ENCODE measurements at places on chromosomes 4 and X. TPM values are rescaled to one million over a fixed set of nuclear protein-coding genes. Genes with fewer than 3 reads are reported as not detected.

- peak overlapping the region; percentile 84 for H3K27ac ChIP-seq
- peaks cover 11% of the 10 kb centered on the region for H3K4me1 ChIP-seq
- peak; percentile 19 for DNase-seq
- H3K4me3 ChIP-seq: peak overlapping the region; percentile 38
- no peaks in the 10 kb centered on the region for H3K27me3 ChIP-seq
- no peaks in the 10 kb centered on the region for H3K36me3 ChIP-seq
Observed at GRCh38 chrX:112630187-112630586, 49.6 kb downstream of the LHFPL1 start.

- H3K36me3 ChIP-seq: peaks cover 6% of the 10 kb centered on the region
- DNase-seq: no peak
- no peak overlapping the region for H3K27ac ChIP-seq
- no peaks in the 10 kb centered on the region for H3K27me3 ChIP-seq
Observed at GRCh38 chr4:118823471-118823870, 12.5 kb downstream of the SEC24D start.

DNA sequence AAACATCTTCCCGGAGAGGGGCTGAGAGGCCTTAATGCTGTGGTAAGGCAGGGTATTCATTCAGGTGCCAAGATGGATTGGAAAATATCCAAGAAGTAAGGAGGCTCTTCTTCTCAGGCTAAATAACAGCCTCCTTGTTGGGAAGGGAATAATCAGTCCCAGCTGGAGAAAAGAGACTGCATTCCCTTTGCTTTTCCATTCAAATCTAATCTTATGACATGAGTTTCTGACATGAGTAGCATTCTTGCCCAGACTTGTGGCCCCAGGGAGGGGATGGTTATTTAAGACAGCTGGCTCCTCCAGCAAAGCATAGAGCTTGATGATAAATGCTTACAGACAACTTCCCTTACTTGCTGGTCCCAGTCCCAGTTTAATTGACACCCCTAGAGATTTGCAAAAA is 98.3 kb downstream of the DCLK2 start:
- H3K36me3 ChIP-seq: no peaks in the 10 kb centered on the region
- no peaks in the 10 kb centered on the region for H3K27me3 ChIP-seq

GRCh38 chr4:78748381-78748780 is 27.8 kb upstream of the BMP2K start:
- H3K27me3 ChIP-seq: no peaks in the 10 kb centered on the region
- H3K4me1 ChIP-seq: no peaks in the 10 kb centered on the region
- no peak for DNase-seq
- no peak overlapping the region for H3K27ac ChIP-seq

DNA sequence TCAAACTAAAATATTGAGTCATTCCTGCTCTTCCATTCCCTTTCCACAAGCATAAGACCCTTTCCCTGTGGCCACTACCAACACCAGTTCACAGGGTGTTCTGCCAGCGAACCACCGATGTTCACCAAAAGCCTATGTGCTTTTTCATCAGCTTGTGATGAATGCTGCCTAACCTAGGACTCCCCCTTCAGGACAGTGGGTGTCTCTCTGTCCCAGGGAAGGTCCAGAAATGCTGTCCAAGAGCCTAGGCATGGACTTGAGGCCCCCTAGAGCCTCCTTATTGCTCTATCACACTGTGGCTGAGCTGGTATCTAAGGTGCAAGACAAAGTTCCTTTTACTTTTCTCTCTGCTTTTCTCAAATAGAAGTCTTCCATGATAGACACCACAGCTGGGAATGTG is 1015.6 kb downstream of the PCDH19 start:
- H3K4me1 ChIP-seq: no peaks in the 10 kb centered on the region
- H3K27me3 ChIP-seq: no peaks in the 10 kb centered on the region
- DNase-seq: no peak
- no peak overlapping the region for H3K4me3 ChIP-seq

- H3K36me3 ChIP-seq: no peaks in the 10 kb centered on the region
- no peaks in the 10 kb centered on the region for H3K27me3 ChIP-seq
- no peak overlapping the region for H3K27ac ChIP-seq
- no peak for DNase-seq
Observed at GRCh38 chr4:163566257-163566796, 71.8 kb downstream of the TMA16 start.

DNA sequence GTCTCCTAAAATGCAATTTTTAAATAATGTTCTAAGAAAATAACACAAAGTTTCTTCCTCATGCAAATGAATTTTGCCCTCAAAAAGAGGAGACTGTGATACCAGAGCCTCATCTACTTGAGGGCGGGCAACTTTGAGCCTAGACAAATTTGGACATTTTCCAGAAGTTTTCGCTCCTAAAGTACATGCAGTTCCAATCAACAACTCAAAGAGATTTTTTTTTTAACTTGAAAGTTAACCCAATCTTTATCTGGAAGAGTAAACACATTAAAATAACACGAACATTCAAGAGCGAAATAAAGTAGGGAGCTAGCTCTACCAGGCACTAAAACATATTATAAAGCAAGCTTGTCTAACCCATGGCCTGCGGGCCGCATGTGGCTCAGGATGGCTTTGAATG is 29.4 kb upstream of the FBXW7 start:
- DNase-seq: no peak
- peaks cover 3% of the 10 kb centered on the region for H3K27me3 ChIP-seq
- H3K27ac ChIP-seq: no peak overlapping the region
- H3K4me3 ChIP-seq: no peak overlapping the region

DNA sequence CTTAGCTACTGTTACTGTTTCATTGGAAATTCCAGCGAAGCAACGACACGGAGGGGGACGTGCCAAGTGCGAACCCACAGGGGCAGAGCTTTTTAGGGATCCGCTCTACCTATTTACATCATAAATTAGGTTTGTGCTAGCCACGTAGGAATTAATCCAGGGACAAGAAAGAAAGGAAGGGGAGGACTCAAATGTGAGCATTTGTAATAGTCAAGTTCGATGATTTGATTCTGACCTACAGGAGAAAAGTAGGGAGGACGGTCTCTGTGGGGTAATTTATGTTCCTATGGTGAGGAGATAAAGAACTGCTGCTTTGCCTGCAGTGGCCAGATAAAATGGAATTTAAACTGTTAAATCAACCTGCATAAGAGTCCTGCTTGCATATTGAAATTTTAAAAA is 1.7 kb downstream of the INTS6L start:
- peak overlapping the region; percentile 71 for H3K27ac ChIP-seq
- peaks cover 5% of the 10 kb centered on the region for H3K4me1 ChIP-seq
- peaks cover 2% of the 10 kb centered on the region for H3K27me3 ChIP-seq
- no peaks in the 10 kb centered on the region for H3K36me3 ChIP-seq

GRCh38 chrX:151536571-151536970 is 26.9 kb upstream of the PASD1 start:
- H3K27me3 ChIP-seq: peaks cover 2% of the 10 kb centered on the region
- H3K4me3 ChIP-seq: no peak overlapping the region
- H3K4me1 ChIP-seq: no peaks in the 10 kb centered on the region
- no peaks in the 10 kb centered on the region for H3K36me3 ChIP-seq
- H3K27ac ChIP-seq: no peak overlapping the region
- no peak for DNase-seq

DNA sequence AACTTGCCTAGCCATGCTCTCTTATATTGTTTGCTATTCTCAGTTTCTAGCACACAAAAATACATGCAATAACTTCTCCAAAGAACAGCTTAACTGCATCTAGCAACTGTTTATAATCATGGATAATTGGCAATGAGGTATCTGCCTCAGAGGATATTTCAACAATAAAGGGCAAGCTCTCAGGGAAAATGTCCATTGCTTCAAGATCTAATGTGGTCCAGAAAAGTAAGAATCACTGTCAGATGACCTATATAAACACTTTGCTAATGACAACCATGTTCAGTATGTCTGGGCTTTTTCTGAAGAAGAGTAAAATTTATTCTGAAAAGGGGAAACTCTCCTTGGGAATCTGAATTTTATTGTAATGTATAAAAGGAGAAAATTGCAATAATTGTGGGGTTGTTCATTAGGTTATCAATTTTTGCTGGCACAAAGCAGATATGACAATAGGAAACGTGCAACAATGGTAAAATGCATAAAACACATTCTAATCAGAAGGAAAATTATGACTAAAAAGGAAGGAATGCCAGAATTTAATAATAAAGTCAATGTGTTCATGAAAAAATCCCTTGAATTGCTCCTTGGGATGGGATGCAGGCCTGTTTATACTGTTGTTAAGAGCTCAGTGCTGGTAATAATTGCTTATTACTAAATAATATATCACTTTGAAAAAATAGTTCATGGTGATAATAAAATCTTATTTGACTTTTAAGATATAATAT is 90.3 kb downstream of the ANTXR2 start:
- H3K4me3 ChIP-seq: no peak overlapping the region
- peaks cover 7% of the 10 kb centered on the region for H3K4me1 ChIP-seq
- peaks cover 4% of the 10 kb centered on the region for H3K36me3 ChIP-seq
- no peak for DNase-seq
- no peak overlapping the region for H3K27ac ChIP-seq

GRCh38 chr4:83180431-83180968 is 66.0 kb upstream of the PLAC8 start:
- peaks cover 5% of the 10 kb centered on the region for H3K36me3 ChIP-seq
- H3K27ac ChIP-seq: no peak overlapping the region
- H3K27me3 ChIP-seq: peaks cover 2% of the 10 kb centered on the region
- H3K4me3 ChIP-seq: no peak overlapping the region

- DNase-seq: no peak
- peak overlapping the region; percentile 99 for H3K4me3 ChIP-seq
- H3K27me3 ChIP-seq: peaks cover 12% of the 10 kb centered on the region
Observed at GRCh38 chr4:1711055-1711570, 1.0 kb downstream of the SLBP start.

DNA sequence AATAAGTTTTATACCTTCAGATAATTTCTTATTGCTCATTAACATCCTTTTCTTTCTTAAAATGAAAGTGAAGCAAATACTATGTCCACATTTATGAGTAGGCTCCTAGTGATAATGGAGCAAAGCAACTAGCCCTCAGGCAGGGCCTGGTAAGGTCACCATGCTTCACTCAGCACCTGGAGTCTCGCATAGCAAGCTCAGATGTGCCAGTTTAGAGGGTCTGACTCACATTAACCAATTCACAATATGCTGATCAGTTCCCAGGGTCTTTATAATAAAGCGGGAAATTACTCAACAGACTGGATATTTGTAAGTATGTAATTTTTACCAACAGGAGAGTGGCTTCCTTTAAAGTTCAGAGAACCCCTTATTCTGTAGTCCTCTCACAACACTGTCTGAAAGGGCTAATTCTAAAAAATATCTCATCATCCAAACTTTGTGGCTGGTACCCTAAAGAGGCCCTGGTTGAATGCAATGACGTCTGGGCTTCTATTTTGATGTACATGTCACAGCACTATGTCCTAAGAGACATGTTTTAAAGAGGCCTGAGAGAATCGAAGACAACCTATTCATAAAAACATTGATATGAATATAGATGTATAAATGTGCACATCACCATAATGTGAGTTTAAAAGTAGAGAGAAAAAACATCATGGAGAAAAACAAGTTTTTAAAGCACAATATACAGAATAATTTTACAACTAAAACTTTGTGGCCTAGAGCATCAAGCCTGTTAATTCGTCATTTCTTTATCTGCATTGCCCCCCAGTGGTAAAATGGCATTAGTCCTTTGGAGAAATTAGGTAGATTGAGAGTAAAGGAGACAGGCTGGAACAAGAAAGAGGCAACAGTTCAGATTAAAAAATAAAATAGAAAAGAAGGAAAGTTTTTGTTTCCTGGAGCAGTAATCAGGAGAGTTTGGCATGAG is 44.3 kb downstream of the IL21 start:
- no peak overlapping the region for H3K4me3 ChIP-seq
- DNase-seq: no peak
- no peaks in the 10 kb centered on the region for H3K4me1 ChIP-seq
- peaks cover 7% of the 10 kb centered on the region for H3K36me3 ChIP-seq

DNA sequence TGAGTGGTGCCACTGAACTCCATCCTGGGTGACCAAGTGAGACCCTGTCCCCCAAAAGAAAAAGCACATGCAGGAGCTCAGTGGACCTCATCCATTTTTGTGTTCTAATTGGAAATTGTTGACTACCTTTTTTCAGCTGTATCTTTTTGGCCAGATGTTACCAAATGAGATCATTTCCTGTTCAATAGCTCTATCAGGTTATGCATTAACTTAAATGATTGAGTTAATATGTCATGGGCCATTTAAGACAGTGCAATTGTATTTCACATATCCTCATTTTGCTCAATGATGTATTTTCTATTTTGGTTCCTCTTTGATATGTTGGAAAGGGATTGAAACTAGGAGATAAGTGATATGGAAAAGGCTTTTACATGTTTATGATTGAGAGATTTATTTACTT is 26.2 kb upstream of the RHOH start:
- no peak overlapping the region for H3K27ac ChIP-seq
- no peaks in the 10 kb centered on the region for H3K4me1 ChIP-seq
- H3K36me3 ChIP-seq: peaks cover 4% of the 10 kb centered on the region
- H3K4me3 ChIP-seq: no peak overlapping the region
- H3K27me3 ChIP-seq: peaks cover 2% of the 10 kb centered on the region

DNA sequence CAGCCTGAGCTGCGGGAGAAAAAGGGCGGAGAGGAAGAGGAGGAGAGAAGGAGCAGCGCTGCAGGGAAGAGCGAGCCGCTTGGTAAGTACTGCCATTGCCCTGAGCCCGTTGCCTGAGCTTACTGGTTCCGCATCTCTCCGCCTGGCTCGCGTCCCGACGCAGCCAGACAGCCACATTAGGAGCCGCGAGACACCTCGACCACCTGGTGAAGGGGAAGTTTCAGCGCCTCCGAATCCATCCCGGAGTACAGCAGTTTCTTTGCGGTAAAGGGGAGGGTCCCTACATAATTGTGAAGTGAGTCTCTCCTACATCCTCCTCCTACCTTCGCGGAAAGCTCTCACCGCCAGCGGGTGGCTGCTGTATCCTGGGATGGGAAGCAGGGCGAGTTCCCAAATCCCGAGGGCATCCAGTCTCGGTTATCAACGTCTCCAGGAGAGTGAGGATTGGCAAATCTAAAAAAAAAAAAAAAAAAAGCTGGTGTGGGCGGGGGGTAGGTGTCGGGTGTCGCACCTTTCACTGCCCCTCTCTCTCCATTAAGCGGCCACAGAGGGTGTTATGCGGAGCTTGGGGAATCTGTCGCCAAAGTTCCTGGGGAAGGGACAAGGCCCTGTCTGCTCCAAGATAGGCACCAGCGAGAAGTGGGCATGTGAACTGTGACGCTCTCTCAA is 7.9 kb downstream of the TBX22 start:
- H3K4me3 ChIP-seq: peak overlapping the region; percentile 84
- H3K36me3 ChIP-seq: no peaks in the 10 kb centered on the region
- H3K27me3 ChIP-seq: no peaks in the 10 kb centered on the region
- H3K27ac ChIP-seq: no peak overlapping the region
- no peak for DNase-seq

GRCh38 chr4:7237873-7238272 is 45.5 kb downstream of the SORCS2 start:
- peaks cover 5% of the 10 kb centered on the region for H3K27me3 ChIP-seq
- H3K4me3 ChIP-seq: no peak overlapping the region
- H3K4me1 ChIP-seq: peaks cover 18% of the 10 kb centered on the region
- H3K27ac ChIP-seq: no peak overlapping the region

- H3K4me3 ChIP-seq: no peak overlapping the region
- no peak overlapping the region for H3K27ac ChIP-seq
- peaks cover 6% of the 10 kb centered on the region for H3K4me1 ChIP-seq
- DNase-seq: no peak
- H3K27me3 ChIP-seq: peaks cover 11% of the 10 kb centered on the region
Observed at GRCh38 chr4:621296-622070, 3.9 kb upstream of the PDE6B start.

Gene AFAP1
- 528 TPM for total RNA-seq

Gene ODAM
- not detected for total RNA-seq

Gene LINC00632
- total RNA-seq: 89.8 TPM

Gene ABCG2
- total RNA-seq: not detected

Gene FMR1
- 45.4 TPM for total RNA-seq

Gene NPY1R
- 0.54 TPM for total RNA-seq

Gene ZNF630
- total RNA-seq: 2.8 TPM

Gene IQCM
- total RNA-seq: not detected

Gene GLOD5
- not detected for total RNA-seq

Gene TMEM35A
- total RNA-seq: 27.5 TPM
